ENCODE measurements at places on chromosomes 3 and 15. TPM values are rescaled to one million over a fixed set of nuclear protein-coding genes. Genes with fewer than 3 reads are reported as not detected.

The CELSR3 gene
- 0.98 TPM for total RNA-seq

The ITGA11 gene
- total RNA-seq, result 90.7 TPM

The ETV5 gene
- total RNA-seq, result 81.2 TPM

The RAMAC gene
- total RNA-seq, result 64.4 TPM

The ADGRG7 gene
- not detected for total RNA-seq

DNA sequence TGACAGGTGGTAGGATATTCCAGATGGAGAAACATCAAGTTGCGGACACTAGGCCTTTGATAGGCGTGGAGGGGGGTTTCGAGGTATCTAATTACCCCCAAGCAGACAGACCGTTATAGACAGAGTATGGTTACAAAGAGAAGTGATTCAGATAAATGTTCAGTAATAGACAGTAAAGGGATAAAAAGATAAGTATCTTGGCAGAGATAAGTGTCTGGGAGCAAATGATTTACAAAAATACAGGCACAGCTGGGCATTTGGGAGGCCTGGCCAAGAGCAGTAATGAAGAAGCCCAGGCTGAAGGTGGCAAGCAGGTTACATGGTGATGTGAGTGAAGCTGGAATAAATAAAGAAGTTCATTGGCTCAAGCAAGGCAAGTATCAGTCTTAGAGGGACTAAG is 659 bp upstream of the MYH15 start:
- no peak for DNase-seq

DNA sequence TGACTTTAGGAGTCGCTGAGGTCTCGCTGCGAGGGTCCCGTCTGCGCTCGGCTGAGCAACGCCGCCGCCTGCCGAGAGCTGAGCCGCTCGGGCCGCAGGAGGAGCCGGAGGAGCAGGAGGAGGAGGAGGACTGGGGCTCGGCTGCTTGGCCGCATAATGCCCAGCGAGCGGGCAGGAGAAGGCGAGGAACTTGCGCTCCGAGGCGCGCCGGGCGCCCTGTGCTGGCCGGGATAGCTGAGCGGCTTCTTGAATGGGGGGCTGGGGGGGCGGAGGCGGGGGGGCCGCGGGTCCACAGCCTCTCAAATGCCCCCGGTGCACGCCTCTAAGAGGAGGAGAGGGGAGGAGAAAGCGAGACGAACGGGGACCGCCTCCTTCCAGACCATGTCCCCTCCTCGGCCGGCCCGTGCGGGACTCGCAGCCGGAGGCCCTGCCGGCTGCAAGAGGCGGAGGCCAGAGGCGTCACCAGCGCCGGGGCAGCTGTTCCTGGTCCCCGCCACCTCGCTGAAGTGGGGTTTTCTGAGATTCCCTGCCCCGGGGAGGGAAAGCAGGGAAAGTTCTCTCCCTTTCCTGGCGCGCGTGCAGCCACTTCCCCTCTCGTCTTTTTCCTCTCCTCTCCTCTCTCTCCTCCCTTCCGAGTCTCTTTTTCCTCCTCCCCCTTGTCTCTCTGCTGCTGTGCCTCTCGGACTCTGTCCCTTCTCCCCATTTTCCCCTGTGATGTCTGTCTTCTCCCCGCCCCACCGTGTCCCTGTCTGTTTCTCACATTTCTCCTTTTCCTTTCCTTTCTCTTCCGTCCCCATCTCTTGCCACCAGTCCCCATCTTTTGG is at the start of gene ADAMTS9:
TSS of gene ADAMTS9 (minus strand) at position 220 of the 824 bp plus-strand sequence. CDS start 343 bp downstream, outside the sequence.
- peak; percentile 79 for DNase-seq

DNA sequence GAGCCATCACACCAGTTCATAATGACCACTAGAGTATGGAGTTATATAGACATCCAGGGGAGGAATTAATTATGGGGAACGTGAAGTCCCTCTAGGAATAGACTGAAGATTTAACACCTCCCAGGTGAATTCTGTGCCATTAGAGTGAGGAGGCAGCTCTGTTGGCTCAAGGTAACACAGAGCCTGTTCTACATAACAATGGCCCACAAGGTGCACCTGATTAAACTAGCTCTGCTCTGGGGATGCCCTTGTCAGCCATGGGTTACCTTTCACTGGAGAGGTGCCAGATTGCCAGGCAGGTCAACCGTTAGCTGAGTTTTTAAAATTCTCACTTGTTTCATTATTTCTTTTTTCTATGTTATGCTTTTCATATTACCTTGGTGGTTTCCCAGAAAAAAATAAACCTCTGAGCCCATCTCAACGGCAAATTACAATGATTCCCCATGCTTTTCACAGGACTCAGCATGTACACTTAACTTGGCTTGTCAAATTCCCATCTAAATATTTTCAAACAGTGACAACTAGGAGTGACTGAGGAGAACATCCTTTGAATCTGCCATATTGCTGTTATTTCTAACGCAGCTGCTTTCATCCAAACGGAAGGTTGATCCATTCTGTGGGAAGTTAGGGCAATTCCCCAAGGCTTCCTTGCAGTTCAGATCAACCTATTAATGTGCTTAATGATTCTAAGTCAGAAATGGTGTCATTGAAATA is 512.9 kb downstream of the MCTP2 start:
- no peak for DNase-seq

DNA sequence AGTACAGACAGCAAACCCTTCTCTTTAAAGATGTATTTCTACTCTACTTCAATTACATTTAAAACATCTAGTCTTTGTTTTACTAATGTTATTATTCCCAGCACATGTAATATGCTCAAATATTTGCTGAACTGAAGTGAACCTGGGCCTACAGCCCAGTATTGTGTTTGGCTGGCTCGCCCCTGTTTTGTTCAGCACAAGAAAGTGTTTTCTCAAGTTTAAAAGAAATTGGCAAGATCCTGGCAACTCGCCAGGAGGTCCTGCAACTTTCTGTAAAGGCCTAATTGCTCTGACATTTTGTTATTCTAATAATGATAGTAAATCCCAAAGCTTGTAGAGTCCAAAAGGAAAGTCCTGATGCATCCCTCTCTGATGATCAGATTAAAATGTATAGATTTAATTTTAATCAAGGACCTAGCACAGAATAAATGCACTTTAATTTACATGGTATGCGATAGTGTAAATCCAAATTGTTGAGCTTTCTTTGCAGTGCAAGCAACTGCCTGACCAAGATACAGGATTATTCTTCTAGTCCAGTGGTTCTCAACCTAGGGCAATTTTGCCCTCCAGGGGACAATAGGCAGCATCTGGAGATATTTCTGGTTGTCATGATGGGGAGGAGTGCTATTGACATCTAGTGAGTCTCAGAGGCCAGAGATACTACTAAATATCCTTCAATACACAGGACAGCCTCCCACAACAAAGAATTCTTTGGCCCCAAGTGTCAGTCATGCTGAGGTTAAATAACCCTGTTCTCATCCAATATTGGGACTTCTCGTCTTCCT is 35.7 kb upstream of the TMOD3 start:
- no peak for DNase-seq

- DNase-seq, result no peak
These were observed 8.2 kb downstream of the HHATL start for GRCh38 chr3:42694366-42694765.

DNA sequence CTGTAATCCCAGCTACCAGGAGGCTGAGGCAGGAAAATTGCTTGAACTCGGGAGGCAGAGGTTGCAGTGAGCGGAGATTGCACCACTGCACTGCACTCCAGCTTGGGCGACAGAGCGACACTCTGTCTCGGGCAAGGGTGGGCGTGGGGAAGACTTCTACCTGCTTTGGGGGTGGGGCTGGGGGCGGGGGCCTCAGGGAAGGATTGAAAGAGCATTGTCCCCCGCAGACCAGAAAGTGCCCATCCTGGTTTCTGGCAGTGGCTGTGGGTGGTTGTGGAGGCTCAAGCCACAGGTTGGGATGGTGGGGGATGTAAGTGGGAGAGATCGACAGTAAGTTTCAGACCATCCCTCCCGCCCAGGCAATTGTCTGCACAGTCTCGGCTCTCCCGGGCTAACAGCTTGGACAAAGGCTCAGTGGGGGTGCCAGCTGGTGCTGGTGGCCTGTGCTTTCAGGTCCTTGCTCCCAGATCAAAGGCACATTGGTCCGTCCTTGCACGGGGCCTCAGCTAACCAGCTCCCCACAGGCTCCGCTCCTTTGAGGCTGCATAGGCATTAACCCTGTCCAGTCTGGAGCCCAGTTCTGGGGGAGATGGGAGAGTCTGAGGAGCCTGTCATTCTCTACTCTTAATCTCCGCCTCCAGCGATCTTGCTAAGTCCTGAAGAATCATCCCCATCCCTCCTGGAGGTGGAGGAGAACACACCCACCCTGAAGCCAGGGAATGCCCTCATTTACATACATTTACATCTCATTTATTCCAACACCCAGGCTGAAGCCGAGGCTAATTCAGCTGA is 8.6 kb downstream of the SCN5A start:
- no peak for DNase-seq

DNA sequence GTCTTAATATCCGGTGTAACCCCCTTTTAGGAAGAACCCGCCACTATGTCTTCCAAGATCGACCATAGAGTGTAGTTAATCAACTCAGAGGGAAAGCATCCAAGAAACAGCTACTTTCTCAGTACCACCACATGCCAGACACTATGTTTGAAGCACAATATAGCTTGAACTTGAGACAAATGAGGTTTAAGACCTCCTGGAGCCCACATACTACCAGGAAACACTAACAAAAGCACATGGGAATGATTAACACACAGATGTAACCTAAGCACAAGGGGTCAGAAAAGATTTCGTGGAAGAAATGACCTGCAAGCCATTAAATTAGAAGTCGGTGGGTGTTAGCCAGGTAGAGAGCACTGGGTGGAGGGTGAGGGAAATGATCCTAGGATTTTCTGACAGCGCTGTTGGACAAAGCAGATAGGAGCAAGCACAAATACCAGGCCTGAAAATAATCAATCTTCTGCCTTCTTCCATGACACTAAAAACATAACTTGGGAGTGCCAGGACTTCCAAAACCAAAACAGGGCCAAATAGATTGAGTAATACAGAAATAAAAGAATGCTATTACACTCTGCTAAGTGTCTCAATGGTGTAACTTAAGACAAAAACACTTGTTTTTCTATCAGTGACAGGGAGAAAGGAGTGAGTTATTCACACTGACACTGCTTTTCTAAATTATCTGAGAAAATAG is 213.7 kb downstream of the FOXP1 start:
- no peak for DNase-seq

DNA sequence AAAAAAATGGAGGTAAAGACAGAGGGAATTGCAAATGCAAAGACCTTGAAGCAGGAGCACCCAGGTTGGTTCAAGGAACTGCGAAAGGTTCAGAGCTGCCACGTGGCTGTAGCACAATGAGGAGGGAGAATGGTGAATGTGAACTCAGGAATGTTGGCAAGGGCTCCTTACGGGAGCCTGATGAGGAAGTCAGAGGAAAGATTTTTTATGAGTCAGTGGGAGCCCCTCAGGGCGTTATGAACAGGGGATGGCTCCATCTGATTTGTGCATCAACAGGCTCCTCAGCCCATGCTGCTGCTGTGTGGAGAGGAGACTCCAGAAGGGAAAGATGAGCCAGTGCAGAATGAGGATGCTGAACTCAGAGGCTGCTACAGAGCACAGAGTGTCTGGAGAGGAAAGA is 194.4 kb downstream of the ARRDC4 start:
- DNase-seq, result peak; percentile 100

- DNase-seq, result peak; percentile 46
These were observed 51.7 kb downstream of the SEMA5B start for GRCh38 chr3:122975924-122976293.

GRCh38 chr3:81352867-81353266 is 408.6 kb downstream of the GBE1 start:
- DNase-seq, result peak; percentile 1

DNA sequence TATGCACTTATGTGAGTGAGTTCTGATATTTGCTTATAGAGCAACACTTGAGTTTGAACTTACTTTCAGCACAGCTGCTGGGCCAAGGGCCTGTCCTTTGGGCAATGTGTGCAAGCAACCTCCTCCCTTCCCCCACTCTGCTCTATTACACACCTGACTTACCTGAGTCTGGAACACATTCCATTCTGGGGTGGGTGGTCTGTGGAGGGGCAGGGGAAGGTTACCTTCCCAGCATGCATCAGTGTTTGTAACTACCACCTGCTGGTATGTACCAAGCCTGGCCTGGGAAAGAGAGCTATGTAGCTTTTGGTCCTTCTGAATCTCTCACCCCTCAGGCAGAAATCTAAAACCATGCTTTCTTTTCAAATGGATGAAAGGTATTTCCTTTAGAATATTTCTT is 103.0 kb downstream of the ISL2 start:
- DNase-seq, result no peak

GRCh38 chr3:184620475-184621119 is 59.0 kb downstream of the EPHB3 start:
- peak; percentile 26 for DNase-seq

DNA sequence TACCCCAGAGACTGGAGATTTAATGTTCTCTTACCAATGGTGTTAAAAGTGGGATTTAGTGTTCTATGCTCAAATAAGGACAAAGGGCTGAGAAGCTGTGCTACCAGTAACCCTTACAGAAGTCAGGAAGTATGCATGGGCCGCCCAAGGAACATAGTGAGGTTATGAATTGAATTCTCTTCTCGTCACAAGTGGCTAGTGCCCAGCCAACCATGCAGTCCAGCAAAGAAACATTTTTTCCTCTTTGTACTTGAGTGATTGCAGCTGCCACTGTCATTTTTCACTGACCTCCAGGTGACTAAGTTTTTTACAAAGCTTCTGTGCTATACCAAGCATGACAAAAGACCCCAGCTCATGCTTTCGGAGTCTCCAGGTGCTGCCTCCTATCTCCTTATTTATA is 110.6 kb upstream of the DCBLD2 start:
- DNase-seq, result no peak

- peak; percentile 96 for DNase-seq
These were observed 183.8 kb upstream of the THRB start for GRCh38 chr3:24678421-24678865.

GRCh38 chr3:60772584-60772983 is 478.7 kb downstream of the FHIT start:
- no peak for DNase-seq

DNA sequence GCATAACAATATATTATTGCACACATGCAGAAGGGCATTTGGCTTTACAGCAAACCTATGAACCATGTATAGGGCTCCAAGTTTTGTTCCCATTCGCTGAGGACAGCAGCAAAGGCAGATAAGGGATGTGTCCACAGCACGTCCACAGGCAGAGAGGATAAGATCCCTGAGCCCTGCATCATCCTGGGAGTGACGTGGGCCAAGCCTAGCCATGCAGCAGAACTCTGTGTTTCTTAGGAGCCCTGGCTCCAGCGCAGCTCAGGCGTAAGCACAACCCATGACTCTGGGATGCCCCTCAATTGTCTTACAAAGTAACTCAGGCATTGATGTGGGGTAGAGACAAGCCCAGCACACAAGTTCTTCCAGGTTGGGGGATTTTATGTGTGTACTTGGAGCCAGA is 194.3 kb upstream of the CTDSPL start:
- DNase-seq, result no peak

Measured in RPMI7951 (cell line).